Cerebellar cortex (tissue), 1 donor: ENCODE measurements at places on chromosomes 2 and 18.

- DNase-seq = no peak
Measured at GRCh38 chr2:236239276-236240065, 24.7 kb downstream of the ASB18 start.

- DNase-seq = no peak
Measured at GRCh38 chr2:37181726-37182684, 6.5 kb downstream of the SULT6B1 start.

- peak; percentile 73 for DNase-seq
Measured at GRCh38 chr2:177611310-177611886, 218.8 kb downstream of the AGPS start.

- DNase-seq = peak; percentile 23
Measured at GRCh38 chr2:79513711-79514110, 860 bp downstream of the CTNNA2 start.

- DNase-seq = no peak
Measured at GRCh38 chr2:131400849-131401248, 36.9 kb upstream of the RAB6D start.

DNA sequence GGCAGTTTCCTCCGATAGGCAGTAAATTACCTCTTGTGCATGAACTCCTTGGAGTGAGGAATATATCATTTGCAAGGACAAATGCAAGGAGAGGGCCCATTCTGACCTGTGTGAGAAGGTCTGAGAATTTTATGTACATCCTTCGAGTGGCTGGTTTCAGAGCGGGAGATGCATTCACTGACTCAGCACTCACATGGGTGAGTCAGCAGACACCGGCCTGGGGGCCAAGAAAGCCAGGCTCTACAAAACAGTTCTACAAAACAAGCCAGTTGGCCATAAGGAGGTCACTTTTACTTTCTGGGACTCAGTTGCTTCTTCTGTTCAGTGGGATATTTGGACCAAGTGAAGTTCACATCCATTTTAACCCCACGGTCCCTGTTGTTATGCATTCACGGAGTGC lies 35.3 kb downstream of the CYP26B1 start:
- DNase-seq = no peak

DNA sequence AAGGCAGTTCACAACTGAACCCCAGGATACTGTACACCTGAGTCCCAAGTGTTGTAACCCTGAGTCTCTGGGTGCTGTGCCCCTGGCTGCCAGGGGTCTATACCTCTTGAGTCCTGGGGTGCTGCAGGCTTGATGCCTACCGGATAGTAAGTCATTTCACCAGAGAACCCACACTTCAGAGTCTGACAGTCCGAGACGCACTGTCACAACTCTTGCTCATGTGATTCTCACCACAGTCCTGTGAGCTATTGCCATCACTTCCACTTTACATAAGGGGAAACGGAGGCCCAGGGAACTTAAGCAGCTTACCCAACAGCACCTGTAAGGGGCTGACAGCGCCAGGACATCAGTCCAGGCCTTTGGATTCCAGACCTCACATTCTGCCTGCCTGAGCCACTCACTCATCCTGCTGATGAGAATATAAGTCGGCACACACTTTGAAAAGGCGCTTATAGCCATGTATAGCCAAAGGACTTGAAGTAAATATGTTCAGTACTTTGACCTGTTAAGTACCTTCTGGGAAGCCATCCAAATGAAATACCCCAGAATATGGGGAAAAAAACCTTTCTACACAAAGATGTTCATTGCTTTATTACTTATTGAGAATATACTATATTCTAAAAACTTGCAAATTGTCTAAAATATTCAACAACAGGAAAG lies 180.7 kb upstream of the ID2 start:
- DNase-seq = no peak

DNA sequence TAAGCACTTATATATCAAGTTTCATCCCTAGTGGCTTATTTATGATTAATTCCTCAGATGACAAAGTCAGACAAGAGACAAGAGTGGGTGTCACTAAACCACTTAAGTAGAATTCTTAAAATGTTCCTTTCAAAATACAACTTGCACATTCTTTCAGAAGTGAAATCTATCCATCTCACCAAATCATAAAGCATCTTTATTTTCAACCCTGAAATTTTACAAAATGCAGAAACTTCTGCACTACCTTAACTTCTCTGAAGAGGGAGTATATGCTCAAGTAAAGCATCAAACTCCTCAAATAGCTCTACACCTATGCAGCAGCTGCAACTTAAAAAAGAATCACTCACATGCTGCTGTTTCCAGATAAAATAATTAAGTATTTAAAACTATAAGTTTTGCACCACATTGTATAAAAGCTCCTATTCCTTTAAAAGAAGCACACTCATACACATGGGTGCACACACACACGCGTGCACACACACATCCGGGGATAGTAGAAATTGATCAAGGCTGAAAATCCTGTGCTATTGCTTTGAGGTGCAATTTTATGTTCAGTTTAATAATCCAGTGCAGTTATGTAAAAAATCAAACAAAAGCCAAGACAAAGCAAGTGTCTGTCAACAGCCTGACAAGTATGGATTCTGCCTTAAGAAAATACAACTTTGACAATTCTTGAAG lies 244.5 kb downstream of the TCF4 start:
- peak; percentile 62 for DNase-seq

- no peak for DNase-seq
Measured at GRCh38 chr2:82796132-82796531, 1662.9 kb downstream of the SUCLG1 start.

GRCh38 chr2:46388881-46389280 lies 90.5 kb upstream of the TMEM247 start:
- no peak for DNase-seq

- no peak for DNase-seq
Measured at GRCh38 chr18:29164020-29164706, 987.2 kb upstream of the CDH2 start.

GRCh38 chr2:176172895-176173566 lies 15.4 kb upstream of the HOXD1 start:
- no peak for DNase-seq

- DNase-seq = no peak
Measured at GRCh38 chr2:7607441-7608173, 690.4 kb downstream of the RNF144A start.

DNA sequence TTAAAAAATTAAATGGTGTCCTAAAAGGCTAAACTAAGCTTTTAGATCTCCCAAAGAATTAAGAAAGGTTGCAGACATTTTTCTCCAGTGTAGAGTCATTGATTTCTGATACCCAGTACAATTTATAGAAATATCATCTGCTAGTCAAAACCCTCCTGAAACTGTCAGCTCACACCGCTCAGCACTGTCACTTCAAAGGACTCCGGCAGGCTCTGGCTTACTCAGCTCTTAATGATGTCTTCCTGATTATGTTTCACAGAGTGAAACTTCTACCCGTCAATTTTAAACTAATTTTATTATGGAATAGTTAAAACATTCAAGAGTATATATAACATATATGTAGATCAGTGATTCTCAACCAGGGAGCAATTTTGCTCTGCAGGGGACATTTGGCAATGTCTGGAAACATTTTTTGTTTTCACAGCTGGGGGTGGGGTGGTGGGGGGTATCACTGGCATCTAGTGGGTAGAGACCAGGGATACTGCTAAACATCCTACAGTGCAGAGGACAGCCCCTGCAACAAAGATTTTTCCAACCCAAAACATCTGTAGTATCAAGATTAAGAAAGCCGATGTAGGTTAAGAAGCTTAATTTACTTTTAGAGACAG lies 31.6 kb downstream of the CDK15 start:
- no peak for DNase-seq
